CD8-positive, alpha-beta T cell (primary cell): ENCODE measurements at places on chromosomes 6 and 20.

DNA sequence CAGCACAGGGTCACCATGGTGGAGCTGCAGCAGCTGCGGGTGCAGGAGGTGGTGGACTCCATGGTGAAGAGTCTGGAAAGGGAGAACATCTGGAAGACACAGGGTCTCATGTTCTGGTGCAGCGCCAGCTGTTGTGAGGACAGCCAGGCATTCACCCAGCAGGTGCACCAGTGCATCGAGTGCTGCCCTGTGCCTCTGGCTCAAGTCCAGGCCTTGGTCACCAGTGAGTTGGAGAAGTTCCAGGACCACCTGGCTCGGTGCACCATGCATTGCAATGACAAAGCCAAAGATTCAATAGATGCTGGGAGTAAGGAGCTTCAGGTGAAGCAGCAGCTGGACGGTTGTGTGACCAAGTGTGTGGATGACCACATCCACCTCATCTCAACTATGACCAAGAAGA, 22.9 kb upstream of the RIPK1 start:
- no peak for DNase-seq

DNA sequence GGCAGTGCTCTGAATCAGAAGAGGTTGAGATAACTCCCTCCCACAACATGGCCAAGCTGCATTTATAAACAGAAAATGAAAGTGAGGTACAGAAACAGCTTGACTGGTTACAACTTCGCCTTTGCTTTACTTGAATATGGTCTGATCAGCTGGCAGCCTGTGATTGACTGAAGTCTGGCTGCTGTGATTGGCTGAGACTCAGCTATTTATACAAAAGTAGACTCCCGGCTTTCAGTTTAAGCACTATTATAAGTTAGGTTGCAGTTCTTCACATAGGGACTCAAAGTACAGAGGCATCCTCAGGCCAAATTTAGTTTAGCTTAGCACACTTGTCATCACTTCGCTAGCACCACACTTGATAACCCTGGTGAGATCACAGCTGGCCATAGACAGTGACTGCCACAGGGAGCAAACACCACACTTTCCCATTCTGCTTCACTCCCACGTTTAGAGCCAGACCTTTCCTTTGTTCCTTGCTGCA, 362.6 kb downstream of the EPM2A start:
- DNase-seq: no peak

- DNase-seq: no peak
Measured at GRCh38 chr20:36218380-36219064, 17.8 kb upstream of the AAR2 start.

- DNase-seq: no peak
Measured at GRCh38 chr6:16670183-16670582, 91.1 kb downstream of the ATXN1 start.

DNA sequence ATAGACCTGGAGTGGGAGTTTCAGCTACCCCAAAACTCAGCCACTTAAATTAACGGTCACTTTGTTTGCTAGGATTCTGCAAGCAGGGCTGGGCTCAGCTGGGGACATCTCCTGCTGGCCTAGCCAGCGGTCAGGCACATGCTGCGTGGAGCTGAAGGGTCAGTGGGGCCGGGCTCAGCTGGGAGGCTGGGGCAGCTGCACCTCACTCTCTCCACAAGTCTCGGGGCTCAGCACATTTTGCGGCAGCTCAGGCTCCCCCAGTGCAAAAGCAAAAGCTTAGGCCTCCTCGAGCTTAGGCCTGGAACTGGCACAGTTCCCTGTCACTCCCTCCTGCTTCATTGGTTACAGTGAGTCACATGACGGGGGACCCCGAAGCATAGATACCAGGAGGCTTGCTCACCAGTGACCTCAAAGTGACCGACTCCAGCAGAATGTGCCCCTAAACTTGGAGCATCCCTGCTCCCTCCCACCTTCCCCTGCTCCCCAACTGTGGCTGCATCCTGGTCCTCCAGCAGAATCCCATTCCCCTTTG, 80.6 kb upstream of the CST7 start:
- no peak for DNase-seq

DNA sequence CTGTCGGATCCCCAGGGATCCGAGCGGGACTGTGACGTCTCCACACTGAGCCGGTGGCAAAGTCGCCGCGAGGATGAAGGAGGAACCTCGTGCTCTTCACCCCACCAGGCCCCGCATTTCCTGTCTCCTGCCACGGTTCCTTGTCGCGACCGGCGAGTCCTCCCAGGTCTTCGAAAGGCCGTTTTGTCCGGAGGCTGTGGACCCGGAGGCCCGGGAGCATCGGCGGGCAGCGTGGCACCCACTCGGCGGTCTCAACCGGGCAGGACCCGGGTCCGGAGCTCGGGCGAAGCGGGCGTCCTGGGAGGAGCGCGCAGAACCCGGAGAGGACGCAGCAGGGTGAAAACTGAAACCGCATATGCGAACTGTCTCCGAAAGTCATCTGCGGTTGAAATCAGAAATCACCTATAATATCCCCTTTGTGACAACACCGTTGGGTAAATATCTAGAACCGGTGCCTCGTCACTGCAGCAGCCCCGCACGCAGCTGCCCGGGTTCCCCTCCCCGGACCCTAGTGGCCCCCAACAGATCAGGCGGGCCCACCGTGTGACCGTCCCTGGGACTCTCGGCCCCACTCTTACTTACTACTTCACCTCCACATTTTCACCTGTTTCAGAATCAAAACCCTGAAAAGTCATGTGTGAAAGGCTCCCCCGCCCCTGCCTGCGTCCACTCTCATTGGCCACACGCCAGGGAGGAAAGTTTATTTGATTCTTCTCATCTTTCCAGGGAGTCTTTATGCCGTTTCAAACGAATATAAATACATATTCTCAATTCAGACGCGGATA, 3.1 kb upstream of the ULBP2 start:
- peak; percentile 63 for DNase-seq

GRCh38 chr20:17223553-17223952, 3.3 kb upstream of the PCSK2 start:
- DNase-seq: no peak

DNA sequence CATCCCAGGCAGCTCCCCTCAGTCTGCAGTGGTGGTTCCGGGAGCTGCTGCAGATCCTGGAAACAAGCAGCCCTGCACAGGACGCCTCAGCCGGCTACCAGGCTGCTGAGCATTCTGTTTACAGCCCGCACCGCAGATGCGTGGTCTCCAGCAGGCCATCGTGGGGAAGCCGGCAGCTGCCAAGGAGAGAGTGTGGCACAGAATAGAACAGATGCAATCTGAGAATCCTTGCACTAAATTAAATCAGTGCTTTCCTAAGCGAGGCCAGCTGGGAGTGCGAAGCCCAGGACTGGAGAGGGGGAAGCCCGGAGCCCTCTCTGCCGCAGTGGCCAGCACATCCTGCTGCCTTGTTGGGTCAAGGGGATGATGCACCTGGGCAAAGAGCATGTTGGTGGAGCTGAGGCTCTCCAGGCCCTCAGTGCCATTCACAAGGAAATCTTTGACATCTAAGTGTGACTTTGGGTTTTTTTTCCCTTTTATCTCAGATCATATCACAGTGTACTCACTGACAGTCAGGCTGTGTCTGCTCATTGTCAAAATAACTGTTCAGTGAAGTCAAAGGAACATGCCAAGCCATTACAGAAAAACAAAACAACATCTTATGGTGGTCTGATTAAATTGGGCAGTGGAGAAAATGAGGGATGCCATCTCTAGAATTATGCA, 118.1 kb downstream of the SYNDIG1 start:
- DNase-seq: no peak

DNA sequence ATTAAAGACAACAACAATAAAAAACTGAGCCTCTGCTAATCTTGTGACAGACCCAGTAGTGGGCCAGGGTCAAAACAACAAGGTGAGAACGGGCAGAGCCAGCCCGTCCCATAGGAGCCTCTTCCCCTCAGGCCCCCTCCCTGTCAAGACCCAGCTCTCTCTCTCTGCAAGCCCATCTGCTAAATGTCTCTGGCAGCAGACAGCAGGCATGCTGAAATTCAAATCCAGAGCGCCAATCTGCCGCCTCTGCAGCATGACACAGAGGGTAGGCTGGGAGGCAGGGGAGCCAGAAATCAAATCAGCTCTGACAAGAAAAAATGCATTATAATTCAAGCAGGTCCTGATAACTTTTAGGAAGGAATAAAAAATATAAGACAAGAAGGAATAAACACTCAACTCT, 26.3 kb downstream of the METTL24 start:
- DNase-seq: no peak

GRCh38 chr6:25105070-25105925, 169.5 kb upstream of the RIPOR2 start:
- no peak for DNase-seq

- DNase-seq: no peak
Measured at GRCh38 chr6:129852257-129852858, 8.8 kb downstream of the TMEM244 start.

DNA sequence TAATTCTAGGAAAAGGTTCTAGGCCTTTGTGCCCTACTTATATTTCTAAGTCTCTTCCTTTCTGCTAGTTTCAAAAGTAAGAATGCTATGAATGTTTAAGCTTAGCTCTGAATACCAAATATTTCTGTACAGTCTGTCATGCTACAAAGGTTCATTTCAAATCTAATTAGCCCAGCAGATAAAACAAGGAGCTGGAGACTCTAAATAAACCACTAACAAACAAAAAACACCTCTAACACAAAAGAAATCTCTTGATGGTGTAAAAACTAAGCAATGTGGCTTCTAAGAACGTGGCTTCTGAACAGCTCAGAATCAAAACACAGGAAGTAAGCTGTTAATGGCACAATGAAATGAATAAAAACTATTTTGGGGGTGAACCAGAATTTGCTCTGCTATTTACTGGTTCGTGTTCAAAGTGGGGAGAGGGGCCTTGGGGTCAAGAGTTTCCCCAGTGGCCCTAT, 198.3 kb downstream of the BCAS1 start:
- DNase-seq: no peak

GRCh38 chr6:107344383-107344782, 115.0 kb downstream of the PDSS2 start:
- no peak for DNase-seq
